Endothelial cell of umbilical vein (primary cell): ENCODE measurements at places on chromosomes 6 and 20.

- peak; percentile 35 for DNase-seq
These were observed 68.4 kb downstream of the SHPRH start for GRCh38 chr6:145895802-145896201.

- DNase-seq = peak; percentile 73
These were observed 72.9 kb downstream of the SNX5 start for GRCh38 chr20:17895641-17896171.

GRCh38 chr6:25893778-25894177, 19.7 kb upstream of the SLC17A3 start:
- DNase-seq = no peak

GRCh38 chr6:101937108-101937507, 543.6 kb downstream of the GRIK2 start:
- DNase-seq = no peak

- no peak for DNase-seq
These were observed 15.3 kb upstream of the SPDEF start for GRCh38 chr6:34571388-34571787.

- DNase-seq = no peak
These were observed 100.9 kb upstream of the MLN start for GRCh38 chr6:33904747-33905065.

DNA sequence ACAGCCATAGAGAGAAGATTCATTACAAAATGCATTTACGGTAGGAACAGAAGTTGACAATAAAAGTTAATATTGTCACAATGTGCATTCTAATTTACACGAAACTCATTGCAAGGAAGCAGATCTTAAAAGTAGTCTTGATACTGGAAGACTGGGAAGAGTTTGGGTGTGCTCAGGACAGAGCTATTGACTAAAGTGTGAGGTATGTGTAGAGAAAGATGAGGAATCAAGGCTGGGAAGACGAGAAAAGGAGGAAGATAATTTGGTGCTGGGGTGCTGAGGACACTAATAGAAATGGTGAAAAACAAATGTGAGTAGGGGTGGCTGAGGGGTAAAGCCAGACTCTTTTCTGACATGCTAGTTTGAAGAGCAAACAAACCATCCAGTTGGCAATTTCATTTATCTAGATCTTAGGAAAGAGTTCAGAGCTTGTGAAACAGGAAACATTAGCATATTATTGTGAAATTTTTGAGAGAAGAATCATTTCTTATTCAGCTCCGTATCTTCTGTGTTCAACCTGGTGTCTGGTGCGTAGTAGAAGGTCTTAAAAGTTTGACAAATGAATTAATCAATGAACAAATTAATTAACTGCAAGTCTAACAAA, 72.7 kb downstream of the ELOVL4 start:
- no peak for DNase-seq
